Testis (tissue), 5 donors: ENCODE measurements at places on chromosomes 7 and 10. TPM values are rescaled to one million over a fixed set of nuclear protein-coding genes. Genes with fewer than 3 reads are reported as not detected.

- H3K4me3 ChIP-seq: no peak overlapping the region
- H3K27me3 ChIP-seq: no peaks in the 10 kb centered on the region
- no peaks in the 10 kb centered on the region for H3K4me1 ChIP-seq
- no peak for DNase-seq
- H3K36me3 ChIP-seq: no peaks in the 10 kb centered on the region
Measured at GRCh38 chr7:96135241-96135640, 186.7 kb downstream of the SLC25A13 start.

DNA sequence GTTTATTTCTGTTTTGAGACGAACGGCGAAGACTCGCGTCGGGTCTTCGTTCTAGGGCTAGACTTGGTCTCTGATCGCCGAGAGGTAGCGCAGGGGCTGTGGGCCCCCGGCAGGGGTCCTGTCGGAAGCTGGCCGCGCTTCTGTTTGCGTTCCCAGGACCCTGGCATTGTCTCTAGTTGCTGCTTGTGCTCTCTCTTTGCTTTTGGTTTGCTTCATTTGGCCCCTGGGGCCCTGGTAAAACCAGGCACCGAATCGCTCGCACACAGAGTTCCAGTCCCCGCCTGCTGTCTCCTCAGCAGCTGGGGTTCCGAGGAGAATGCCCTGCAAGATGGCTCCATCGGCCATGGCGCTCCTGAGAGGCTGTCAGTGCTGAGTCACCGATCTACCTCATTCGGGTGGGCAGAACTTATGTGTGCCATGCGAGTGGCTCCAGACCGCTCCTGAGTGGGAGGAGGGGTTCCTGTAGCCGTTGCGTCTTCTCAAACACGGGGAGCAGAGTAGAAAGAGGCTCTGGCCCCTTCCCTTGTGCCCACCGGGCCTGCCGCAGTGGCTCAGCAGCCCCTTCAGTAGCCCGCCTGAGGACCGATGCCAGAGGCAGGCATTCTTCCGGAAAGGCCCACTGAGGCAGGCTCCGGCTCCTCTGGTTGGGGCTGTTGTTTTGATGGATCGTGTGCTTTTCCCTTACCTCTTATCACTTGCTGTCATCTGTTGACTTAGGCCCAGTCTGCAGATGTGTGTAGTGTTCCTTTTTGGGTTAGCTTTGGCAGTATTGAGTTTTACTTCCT is 826 bp downstream of the CHPF2 start:
- peak overlapping the region; percentile 99 for H3K4me3 ChIP-seq
- no peaks in the 10 kb centered on the region for H3K36me3 ChIP-seq
- no peaks in the 10 kb centered on the region for H3K27me3 ChIP-seq
- peaks cover 15% of the 10 kb centered on the region for H3K4me1 ChIP-seq
- peak; percentile 70 for DNase-seq
- H3K27ac ChIP-seq: peak overlapping the region; percentile 78

DNA sequence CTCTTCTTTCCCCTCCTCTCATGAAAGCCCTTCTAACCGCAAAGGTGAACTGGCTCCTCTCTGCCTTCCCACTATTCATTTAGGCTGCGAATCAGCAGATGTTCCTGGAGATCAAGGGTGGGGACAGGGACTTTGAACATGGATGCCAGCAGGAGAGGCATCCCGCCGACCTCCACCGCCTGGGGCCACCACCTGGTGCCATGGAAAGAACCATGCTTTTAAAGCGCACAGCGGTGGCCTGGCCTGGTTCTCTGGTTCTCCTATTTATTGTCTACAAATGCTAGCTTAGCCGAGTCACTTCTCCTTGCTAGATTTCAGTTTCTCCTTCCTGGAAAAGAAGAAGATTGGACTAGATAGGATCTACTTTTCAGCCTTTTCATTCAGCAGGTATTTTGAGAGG is 43.2 kb upstream of the KCNMA1 start:
- H3K36me3 ChIP-seq: no peaks in the 10 kb centered on the region
- DNase-seq: no peak
- H3K4me1 ChIP-seq: no peaks in the 10 kb centered on the region

DNA sequence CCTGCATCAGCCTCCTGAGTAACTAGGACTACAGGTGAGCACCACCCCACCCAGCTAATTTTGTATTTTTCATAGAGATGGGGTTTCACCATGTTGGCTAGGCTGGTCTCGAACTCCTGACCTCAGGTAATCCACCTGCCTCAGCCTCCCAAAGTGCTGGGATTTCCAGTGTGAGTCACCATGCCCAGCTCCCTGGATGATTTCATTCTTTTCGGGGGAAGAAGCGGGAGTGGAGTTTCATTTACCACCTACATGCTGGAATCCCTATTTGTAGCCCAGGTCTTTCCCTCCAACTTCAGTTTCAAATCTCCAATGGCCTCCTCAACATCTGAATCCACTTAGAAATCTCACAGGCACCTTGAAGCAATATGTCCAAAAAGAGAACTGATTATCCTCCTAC is 2.9 kb upstream of the BTRC start:
- no peak overlapping the region for H3K27ac ChIP-seq
- H3K27me3 ChIP-seq: no peaks in the 10 kb centered on the region
- no peak overlapping the region for H3K4me3 ChIP-seq
- no peak for DNase-seq
- H3K36me3 ChIP-seq: no peaks in the 10 kb centered on the region

DNA sequence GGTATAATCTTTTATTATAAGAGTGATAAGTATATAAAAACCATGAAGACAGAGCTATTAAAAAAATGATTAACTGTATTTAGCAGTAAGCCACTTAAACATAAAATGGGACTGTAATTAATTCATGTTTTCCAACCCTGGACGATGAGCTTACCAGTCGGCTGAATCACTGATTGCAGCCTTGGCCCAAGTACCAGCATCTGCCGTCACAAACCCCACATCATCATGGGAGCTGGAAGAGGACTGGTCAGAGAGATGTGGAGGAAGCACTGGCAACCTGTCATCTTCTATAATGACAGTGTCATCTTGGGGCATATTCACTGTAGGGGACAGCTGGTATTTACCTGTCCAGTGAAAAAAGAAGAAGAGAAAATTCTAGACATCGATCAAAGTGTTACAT is 473.6 kb downstream of the PARD3 start:
- no peaks in the 10 kb centered on the region for H3K27me3 ChIP-seq
- H3K36me3 ChIP-seq: no peaks in the 10 kb centered on the region
- no peaks in the 10 kb centered on the region for H3K4me1 ChIP-seq
- DNase-seq: no peak
- no peak overlapping the region for H3K4me3 ChIP-seq
- no peak overlapping the region for H3K27ac ChIP-seq

- H3K27me3 ChIP-seq: no peaks in the 10 kb centered on the region
- H3K36me3 ChIP-seq: no peaks in the 10 kb centered on the region
- no peak for DNase-seq
- H3K4me3 ChIP-seq: no peak overlapping the region
- H3K27ac ChIP-seq: no peak overlapping the region
Measured at GRCh38 chr7:98192781-98193457, 18.3 kb upstream of the BHLHA15 start.

GRCh38 chr10:106254071-106254470 is 910.4 kb downstream of the SORCS1 start:
- no peak for DNase-seq
- no peaks in the 10 kb centered on the region for H3K36me3 ChIP-seq
- no peaks in the 10 kb centered on the region for H3K4me1 ChIP-seq
- H3K27ac ChIP-seq: no peak overlapping the region
- H3K4me3 ChIP-seq: no peak overlapping the region

GRCh38 chr7:104679085-104679484 is 334.9 kb upstream of the KMT2E start:
- DNase-seq: no peak
- no peak overlapping the region for H3K4me3 ChIP-seq
- H3K36me3 ChIP-seq: no peaks in the 10 kb centered on the region
- no peaks in the 10 kb centered on the region for H3K4me1 ChIP-seq
- H3K27ac ChIP-seq: no peak overlapping the region
- no peaks in the 10 kb centered on the region for H3K27me3 ChIP-seq

DNA sequence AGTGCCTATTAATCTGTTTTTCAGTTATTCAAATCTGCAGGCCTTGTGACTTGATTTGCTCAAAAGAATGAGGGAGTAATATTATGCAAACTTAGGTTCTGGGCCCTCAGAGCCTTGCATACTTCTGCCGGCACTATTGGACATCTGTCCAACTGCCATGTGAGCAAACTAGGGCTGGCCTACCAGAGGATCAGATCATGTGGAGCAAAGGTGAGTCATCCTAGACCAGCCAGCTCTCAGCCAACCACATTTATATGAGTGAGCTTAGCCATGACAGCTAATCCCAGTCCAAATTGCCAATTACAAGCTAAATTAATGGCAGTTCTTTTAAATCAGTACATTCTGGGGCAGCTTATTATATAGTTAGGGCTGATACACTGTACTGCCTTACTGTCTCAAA is 69.6 kb downstream of the SDHAF3 start:
- no peaks in the 10 kb centered on the region for H3K4me1 ChIP-seq
- no peak for DNase-seq
- no peaks in the 10 kb centered on the region for H3K27me3 ChIP-seq
- no peaks in the 10 kb centered on the region for H3K36me3 ChIP-seq
- no peak overlapping the region for H3K4me3 ChIP-seq

GRCh38 chr7:45037876-45038275 is 37.9 kb downstream of the CCM2 start:
- H3K4me3 ChIP-seq: no peak overlapping the region
- H3K36me3 ChIP-seq: no peaks in the 10 kb centered on the region
- no peak for DNase-seq

GRCh38 chr7:30322271-30323005 is 38.0 kb downstream of the ZNRF2 start:
- H3K36me3 ChIP-seq: no peaks in the 10 kb centered on the region
- H3K4me3 ChIP-seq: no peak overlapping the region
- H3K27ac ChIP-seq: no peak overlapping the region

GRCh38 chr10:92265687-92266258 is 25.1 kb downstream of the CPEB3 start:
- DNase-seq: no peak
- H3K4me1 ChIP-seq: no peaks in the 10 kb centered on the region
- H3K36me3 ChIP-seq: no peaks in the 10 kb centered on the region
- no peak overlapping the region for H3K4me3 ChIP-seq
- H3K27ac ChIP-seq: no peak overlapping the region

DNA sequence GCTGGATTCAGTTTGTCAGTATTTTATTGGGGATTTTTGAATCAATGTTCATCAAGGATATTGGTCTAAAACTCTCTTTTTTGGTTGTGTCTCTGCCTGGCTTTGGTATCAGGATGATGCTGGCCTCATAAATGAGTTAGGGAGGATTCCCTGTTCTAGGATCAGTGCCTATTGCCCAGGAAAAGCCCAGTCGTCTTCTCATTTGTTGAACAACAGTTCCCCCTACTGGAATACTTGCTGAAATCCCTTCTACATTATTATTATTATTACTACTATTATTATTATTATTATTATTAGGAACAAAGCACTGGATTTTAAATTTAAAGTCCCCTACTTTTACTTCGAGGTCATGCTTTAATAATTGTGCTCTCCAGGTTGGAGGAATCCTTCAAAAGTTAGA is 528.9 kb downstream of the MAGI2 start:
- no peak overlapping the region for H3K27ac ChIP-seq
- H3K4me1 ChIP-seq: no peaks in the 10 kb centered on the region
- no peak for DNase-seq
- H3K4me3 ChIP-seq: no peak overlapping the region

GRCh38 chr10:114320249-114321116 is 81.4 kb downstream of the VWA2 start:
- no peak for DNase-seq
- no peaks in the 10 kb centered on the region for H3K27me3 ChIP-seq
- H3K4me1 ChIP-seq: no peaks in the 10 kb centered on the region
- H3K27ac ChIP-seq: no peak overlapping the region

DNA sequence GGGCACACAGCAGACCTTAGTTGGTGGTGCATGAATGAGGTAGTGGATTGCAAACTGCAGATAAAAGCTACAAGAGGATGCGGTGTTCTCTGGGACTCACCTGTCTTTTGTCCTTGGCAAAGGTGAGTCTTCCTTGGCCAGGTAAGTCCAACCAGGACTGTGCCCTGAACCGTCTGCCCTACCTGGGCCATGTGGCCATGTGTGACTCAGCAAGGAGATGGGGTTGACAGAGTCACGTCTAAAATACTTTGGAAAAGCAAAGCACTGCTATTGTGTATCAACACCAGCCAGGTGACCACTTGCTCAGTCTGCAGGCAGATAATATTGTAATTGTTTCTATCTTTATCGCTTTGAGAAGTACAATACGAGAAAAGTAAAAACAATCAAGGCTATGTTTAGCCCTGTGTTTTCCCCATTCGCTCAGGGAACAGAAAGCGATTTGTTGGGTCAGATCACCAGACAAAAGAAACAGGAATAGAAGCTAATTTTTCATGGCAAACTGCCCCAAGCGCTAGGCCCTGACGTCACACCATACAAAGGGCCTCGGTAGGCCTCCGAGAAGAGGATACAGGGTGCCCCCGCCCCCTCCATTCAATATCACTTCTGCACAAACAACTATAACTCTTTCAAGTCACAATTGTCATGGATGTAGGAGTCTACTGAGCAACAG is 57.3 kb downstream of the FAM53B start:
- peak overlapping the region; percentile 87 for H3K27ac ChIP-seq
- H3K36me3 ChIP-seq: no peaks in the 10 kb centered on the region
- H3K4me1 ChIP-seq: peaks cover 66% of the 10 kb centered on the region
- H3K4me3 ChIP-seq: no peak overlapping the region
- no peaks in the 10 kb centered on the region for H3K27me3 ChIP-seq

- no peaks in the 10 kb centered on the region for H3K27me3 ChIP-seq
- no peak overlapping the region for H3K4me3 ChIP-seq
- H3K27ac ChIP-seq: no peak overlapping the region
Measured at GRCh38 chr7:110050785-110051184, 1040.1 kb upstream of the LRRN3 start.

- H3K4me1 ChIP-seq: no peaks in the 10 kb centered on the region
- no peak for DNase-seq
- no peaks in the 10 kb centered on the region for H3K27me3 ChIP-seq
- H3K4me3 ChIP-seq: no peak overlapping the region
- no peak overlapping the region for H3K27ac ChIP-seq
- H3K36me3 ChIP-seq: no peaks in the 10 kb centered on the region
Measured at GRCh38 chr7:119783799-119784198, 489.2 kb upstream of the KCND2 start.

GRCh38 chr10:33876584-33877400 is 542.3 kb upstream of the NRP1 start:
- no peak overlapping the region for H3K27ac ChIP-seq
- no peaks in the 10 kb centered on the region for H3K4me1 ChIP-seq

DNA sequence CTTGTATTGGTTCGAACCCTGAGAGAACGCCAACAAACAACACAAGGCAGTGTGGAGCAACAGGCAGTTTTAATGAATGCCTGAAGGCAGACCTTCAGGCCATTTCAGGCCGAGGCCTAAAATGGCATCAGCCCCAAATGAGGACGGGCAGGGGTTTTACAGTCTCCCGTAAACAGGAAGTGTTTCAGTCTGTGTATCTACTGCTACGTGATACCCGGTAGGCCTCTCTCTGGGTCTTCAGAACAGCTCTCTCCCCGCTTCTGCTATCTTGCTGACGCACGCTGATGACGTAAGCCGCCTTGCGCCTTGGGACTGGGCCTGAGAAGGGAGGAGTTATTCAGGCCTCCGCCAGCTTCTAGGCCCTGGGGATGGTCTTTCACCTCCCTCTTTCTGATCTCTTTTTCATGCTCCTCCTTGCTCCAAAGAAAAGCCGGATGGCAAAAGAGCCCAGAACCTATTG is 67.7 kb downstream of the ST8SIA6 start:
- no peaks in the 10 kb centered on the region for H3K36me3 ChIP-seq
- peaks cover 47% of the 10 kb centered on the region for H3K4me1 ChIP-seq
- no peak overlapping the region for H3K27ac ChIP-seq
- H3K4me3 ChIP-seq: peak overlapping the region; percentile 37
- H3K27me3 ChIP-seq: no peaks in the 10 kb centered on the region

CRHR2 gene
- polyA plus RNA-seq: 1.3 TPM

SLC39A12 gene
- polyA plus RNA-seq: 0.38 TPM

LIPM gene
- polyA plus RNA-seq: not detected

FXYD4 gene
- polyA plus RNA-seq: 2.6 TPM

PRSS1 gene
- not detected for polyA plus RNA-seq

HABP2 gene
- polyA plus RNA-seq: 1.9 TPM

SUN3 gene
- 64.5 TPM for polyA plus RNA-seq

PTN gene
- 55.8 TPM for polyA plus RNA-seq

RBP3 gene
- polyA plus RNA-seq: 0.09 TPM

OR2A42 gene
- polyA plus RNA-seq: not detected
